Activated CD8-positive, alpha-beta memory T cell treated with anti-CD3 and anti-CD28 coated beads, Interleukin-2, amount 10 ng/mL, durations not matched to agents 7 days and 5 days (primary cell): ENCODE measurements at places on chromosomes 4 and X. TPM values are rescaled to one million over a fixed set of nuclear protein-coding genes. Genes with fewer than 3 reads are reported as not detected.

Gene FAT4
- total RNA-seq = not detected

Gene CCSER1
- total RNA-seq = 0.16 TPM

DNA sequence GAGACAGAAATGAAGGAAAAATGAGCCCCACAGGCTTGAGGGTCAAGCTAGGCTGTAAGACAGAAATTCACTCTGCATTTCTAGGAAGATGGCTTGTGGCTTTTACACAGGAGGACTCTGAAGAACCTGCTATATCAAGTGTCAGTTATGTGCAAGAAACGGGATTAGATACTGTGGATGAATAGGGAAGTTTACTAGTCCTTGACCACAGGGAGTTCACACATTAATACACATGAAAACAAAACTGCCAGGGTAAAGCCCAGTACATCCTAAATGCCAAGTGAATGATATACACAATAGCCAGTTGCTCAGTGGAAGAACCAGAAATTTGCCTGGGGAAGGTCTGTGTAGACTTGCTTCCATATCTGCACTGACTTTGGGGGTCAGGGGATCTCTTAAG, 53.5 kb downstream of the TMEM131L start:
- no peak for DNase-seq

- DNase-seq = no peak
Observed at GRCh38 chr4:123452616-123453015, 56.0 kb downstream of the SPRY1 start.

Gene SRPX2
- total RNA-seq = not detected

DNA sequence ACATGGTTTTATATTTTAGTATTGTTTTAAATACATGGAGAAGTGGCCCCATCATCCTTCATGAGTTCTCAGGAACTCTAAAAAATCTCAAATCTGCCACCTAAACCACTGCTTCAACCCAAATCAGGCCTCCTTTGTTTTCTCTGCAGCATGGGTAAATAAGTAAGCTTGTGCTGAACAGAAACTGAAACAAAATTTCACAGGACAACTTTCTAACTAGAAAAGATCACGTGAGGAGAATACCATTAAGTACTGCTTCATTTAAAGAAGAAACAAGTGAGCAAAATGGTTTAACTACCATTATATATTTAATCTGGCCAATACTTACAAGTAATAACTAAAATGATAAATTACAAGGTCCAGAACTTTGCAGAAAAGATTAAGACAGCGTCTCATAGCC, 2.5 kb downstream of the ARAP2 start:
- no peak for DNase-seq

DNA sequence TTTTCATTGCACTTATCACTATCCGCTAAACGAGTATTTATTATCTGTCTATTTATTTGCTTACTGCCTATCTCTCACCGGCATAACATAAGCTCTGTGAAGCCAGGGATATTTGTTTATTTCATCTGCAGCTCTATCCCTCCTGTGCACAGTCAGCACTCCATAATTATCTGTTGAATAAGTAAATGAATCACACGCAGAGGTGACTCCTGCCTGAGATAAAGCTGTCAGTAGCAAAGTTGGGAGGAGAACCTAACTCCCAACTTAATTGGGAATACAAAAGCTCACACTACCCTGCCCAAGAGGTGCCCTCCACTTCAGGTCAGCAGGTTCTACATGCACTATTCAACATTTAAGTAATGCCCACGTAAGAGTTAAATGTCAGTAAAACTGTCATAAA, 85.7 kb downstream of the CORIN start:
- DNase-seq = no peak

- DNase-seq = no peak
Observed at GRCh38 chrX:106935175-106935574, 15.0 kb downstream of the CLDN2 start.

Gene ZMAT1
- 3.6 TPM for total RNA-seq

DNA sequence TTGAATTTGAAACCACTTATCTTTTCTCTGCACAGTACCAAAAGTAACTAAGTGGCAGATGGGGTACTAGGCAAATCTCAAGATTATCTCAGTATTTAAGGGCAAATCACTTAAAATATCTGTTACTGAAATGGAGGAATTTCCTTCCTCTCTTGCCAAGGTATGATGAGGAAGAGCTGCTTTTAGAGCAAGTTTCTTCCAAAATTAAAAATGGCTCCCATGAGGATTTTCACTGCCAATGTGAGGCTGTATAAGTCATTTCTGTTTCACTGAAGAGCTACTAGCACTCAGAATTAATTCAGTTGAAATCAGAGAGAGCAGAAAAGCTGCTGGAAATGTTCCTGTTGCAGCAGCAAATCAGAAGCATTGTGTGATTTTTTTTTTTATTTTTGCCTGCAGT, 43.4 kb downstream of the GABRB1 start:
- no peak for DNase-seq

Gene XAGE1A
- total RNA-seq = not detected

DNA sequence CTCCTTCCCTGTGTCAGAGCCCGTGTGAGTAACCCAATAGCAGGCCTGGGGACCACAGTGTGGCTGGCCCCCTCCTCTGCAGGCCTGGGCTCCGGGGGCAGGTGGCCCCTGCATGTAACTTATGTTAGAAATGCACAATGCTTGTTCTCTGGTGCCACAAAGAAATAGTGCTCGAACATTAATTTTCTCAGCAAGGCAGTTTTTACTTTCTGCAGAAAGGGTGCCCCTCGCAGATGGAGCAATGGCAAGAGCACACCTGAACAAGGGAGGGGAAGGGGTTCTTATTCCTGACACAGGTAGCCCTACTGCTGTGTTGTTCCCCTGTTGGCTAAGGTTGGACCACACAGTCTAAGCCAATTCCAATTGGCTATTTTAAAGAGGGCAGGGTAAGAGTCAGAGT, 17.1 kb downstream of the TACC3 start:
- DNase-seq = no peak

- DNase-seq = no peak
Observed at GRCh38 chr4:128358231-128358912, 70.8 kb upstream of the PGRMC2 start.

- no peak for DNase-seq
Observed at GRCh38 chr4:55795341-55795740, 24.2 kb upstream of the EXOC1L start.

- no peak for DNase-seq
Observed at GRCh38 chr4:174135530-174135929, 147.9 kb downstream of the FBXO8 start.

Gene ABHD18
- 23.7 TPM for total RNA-seq

GRCh38 chrX:150868625-150869024, 29.8 kb downstream of the CD99L2 start:
- DNase-seq = no peak

DNA sequence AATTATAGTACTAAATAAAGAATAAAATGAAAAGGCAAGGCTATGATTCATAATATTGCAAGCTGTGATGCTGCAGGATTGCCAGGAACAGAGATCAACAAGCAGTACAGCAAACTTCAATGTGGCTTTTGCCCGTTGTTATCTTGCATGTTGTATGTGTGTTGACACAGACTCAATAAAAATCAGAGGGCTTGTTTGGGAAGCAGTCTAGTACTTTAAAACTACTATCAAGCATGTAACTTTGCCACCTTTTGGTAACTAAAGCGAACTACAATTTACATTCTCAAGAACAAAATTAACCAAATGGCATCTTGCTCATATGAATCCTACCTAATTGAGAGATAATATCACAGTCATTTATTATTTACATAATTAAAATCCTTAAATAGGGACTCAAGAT, 79.8 kb upstream of the GPM6A start:
- no peak for DNase-seq

Gene PLCXD1
- total RNA-seq = 41.1 TPM

GRCh38 chr4:73690051-73690738, 50.2 kb upstream of the CXCL8 start:
- DNase-seq = no peak

DNA sequence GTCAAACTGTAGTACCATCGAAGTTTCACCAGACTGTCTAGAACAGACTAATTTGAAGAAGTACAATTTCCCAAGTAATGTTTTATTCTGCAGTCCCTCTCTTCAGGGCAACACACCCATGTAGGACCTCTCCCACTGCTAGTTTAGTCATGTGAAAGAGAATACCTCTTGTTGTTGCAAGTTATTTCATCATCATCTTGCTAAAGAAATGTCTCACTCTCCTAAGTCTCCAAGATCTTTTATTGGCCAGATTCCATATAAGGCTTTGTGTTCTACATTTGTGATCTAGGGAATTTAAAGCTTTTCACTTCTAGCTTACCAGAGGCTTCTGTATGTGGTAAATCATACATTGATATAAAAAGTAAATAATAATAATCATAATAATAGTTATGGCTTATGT, 745.3 kb upstream of the MAGEB2 start:
- DNase-seq = no peak

Gene PRDM8
- total RNA-seq = 32.5 TPM

Gene TGIF2LX
- total RNA-seq = not detected

GRCh38 chr4:113760094-113760794, 1.3 kb downstream of the CAMK2D start:
- peak; percentile 66 for DNase-seq

DNA sequence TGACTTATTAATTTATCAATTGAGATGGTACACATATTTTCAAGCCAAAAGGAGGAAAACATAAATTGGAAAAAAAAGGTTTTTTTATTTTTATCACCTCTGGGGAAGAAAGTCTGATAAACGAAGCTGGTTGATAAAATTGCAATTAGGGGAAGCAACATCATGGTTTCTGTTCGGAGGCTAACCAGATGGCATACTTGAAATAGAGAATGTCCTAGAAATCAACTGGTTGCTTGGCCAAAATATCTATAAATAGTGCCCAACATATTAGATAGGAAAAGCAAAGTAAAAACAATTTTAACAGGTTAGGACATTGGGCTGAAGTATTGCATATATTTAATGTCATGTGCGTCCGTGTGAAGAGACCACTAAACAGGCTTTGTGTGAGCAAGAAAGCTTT, 14.3 kb downstream of the KLKB1 start:
- no peak for DNase-seq

DNA sequence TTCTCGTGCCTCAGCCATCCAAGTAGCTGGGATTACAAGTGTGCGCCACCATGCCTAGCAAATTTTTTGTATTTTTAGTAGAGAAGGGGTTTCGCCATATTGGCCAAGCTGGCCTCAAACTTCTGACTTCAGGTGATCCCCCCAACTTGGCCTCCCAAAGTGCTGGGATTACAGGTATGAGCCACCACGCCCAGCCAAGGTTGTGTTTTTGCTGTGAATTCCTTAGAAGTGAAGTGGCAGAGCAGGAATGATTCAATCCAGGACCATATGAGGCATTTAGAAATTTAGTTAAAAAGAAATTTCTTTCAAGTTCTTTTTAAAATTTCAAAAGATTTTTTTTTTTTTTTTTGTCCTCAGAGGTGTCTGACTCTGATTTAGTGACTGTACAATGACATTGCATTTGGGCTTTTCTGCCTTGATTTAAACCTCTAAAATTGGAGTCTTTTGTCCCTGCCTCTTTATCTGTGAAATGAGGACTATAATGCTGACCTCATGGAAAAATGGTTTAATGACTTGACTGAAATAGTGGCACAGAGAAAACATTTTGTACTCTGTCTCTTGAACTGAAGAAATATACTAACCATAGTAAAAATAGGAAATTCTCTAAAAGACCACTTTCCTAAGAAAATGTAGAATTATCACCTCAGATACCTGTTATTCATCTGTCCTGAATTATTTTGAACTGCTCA, 59.9 kb downstream of the CXCL13 start:
- DNase-seq = no peak

- DNase-seq = no peak
Observed at GRCh38 chr4:22019676-22020075, 71.1 kb upstream of the KCNIP4 start.

Gene FRG2
- total RNA-seq = not detected

DNA sequence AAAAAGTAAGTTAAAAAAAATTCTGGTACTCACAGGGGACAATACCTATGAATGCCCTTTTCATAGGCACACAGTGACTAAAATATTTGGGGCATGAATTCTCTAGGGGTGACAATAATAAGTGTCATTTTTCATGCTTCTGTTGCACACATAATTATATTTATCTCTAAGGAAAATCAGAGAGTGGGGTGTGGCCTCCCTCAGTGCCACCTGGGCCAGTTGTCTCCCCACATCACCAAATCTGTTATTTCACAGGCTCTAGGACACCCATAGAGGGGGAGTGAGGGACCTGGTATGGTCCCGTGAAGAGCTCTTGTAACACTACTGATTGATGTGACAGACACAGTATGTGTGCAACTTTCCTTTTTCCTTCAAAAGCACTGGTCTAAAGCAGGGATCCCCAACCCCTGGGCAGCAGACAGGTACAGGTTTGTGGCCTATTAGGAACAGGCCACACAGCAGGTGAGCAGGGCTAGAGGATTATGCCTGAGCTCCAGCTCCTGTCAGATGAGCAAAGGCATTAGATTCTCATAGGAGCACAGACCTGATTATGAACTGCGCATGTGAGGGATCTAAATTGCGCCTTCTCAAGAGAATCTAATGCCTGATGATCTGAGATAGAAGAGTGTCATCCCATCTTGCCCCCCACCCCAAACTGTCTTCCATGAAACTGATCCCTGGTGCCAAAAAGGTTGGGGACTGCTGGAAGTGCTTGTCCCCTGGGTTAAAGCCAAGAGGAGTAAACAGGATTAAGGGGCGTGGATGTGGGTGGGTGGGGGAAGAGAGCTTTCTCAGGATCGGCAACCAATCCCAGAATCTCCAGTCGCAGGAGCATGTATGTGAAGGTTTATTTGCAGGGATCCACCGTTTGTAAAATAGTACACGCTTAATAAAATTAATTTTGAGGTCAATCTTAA, 856 bp downstream of the SLC9B1 start:
- DNase-seq = no peak

Gene LDB2
- total RNA-seq = not detected

DNA sequence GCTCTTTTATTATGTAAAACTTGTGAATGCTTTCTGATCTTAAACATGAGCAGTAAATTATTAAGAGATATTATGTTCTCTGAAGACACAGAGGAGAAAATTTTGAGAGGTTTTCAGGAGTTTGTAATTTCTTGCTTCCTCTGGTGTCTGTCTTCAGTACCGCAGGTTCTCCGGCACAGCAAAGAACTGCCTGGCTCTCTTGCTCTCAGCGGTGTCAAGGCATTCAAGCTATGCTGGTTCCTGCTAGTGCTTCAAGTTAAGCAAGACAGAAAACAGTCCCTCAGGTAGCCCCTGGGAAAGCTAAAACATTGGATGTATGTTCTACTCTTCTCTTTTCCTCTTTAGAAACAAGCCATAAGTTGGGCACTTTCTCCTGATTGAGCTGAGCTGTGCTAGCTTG, 120.2 kb upstream of the CENPE start:
- DNase-seq = no peak

DNA sequence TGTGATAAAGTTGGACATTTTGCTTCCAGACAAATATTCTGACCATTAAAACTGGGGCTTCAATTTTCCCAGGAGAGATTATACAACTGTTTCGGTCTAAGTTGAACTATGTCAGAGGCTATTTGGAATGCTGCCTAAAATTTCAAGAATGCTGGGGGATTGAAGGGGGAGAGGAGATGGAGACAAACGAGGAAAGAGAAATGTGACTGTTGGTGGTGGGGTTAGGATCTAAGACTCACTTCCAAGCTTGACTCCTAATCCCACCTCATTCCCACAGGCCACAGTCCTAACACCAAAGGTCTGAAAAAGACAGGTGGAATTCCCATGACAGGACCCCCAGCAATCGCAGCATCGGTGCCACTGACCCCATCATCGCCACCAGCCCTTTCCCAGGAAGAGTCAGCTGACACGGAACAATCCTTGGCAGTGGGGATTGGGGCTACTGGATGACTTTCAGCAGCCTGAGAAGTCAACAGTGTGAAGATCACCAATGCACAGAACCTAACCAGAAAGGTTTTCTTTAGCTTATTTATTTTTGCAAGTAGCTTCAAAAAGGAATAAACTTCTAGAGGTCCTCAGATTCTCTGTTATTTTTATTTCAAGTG, 74.0 kb upstream of the PRSS48 start:
- no peak for DNase-seq

Gene PABPC4L
- not detected for total RNA-seq

- no peak for DNase-seq
Observed at GRCh38 chr4:159606835-159607234, 504.0 kb downstream of the RAPGEF2 start.
